ENCODE measurements at places on chromosomes 3 and 15. TPM values are rescaled to one million over a fixed set of nuclear protein-coding genes. Genes with fewer than 3 reads are reported as not detected.

DNA sequence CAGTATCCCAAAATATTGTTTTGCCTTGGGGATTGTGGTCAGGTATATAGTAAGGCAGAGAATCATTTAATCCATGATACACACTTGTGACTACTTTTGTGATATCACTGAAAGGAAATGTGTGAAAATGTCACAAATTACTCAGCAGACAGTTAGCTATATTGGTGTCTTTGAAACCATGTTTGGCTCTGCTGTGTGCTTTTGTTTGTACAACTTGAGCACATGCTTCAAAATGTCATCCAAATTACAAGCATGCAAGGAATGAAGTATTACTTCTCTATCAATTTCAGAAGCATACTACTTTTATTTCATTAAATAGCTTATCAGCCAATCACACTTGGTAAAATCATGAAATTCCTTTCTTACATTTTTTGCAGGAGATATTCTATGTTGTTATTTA, 619.0 kb upstream of the AGTR1 start:
- no peak for DNase-seq

DNA sequence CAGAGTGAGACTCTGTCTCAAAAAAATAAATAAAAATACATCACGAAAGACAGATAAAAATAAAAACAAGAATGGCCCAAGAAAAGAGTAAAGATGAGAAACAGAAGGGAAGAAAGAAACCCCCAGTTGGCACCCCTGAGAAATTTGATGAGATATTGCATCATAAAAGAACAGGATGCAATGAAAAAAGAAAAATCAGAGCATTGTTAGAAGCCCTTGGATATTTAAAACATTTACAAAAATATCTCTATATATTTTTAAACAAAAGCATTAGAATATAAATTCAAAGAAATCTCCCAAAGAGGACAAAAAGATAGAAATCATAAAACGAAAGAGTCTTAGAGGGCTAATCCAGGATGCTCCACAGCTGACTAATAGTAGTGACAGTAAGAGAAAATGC, 18.6 kb upstream of the ZBTB38 start:
- DNase-seq, result no peak

Gene MYL3
- 12.1 TPM for total RNA-seq

GRCh38 chr3:197545571-197545970, 10.2 kb downstream of the BDH1 start:
- DNase-seq, result no peak

Gene HYAL1
- total RNA-seq, result 46.8 TPM

Gene PLIN1
- total RNA-seq, result 0.88 TPM

Gene ADIPOQ
- total RNA-seq, result not detected

DNA sequence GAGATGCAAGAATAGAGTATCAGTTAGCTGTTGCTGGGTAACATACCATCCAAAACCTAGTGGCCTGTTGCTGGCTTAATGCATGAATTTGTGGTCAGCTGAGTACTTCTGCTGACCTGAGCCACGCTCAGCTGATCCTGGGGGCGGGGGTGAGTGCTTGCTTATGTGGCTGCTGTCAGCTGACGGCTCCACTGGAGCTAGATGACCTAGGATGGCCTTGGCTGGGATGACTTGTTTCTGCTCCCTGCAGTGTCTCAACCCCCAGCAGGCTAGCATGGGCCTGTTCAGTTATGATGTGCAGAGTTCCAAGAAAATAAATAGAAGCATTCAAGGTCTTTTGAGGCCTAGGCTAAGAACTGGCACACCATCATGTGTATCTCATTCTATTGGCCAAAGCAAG, 63.9 kb downstream of the FBLN2 start:
- DNase-seq, result peak; percentile 39

Gene BMF
- total RNA-seq, result 44.5 TPM

DNA sequence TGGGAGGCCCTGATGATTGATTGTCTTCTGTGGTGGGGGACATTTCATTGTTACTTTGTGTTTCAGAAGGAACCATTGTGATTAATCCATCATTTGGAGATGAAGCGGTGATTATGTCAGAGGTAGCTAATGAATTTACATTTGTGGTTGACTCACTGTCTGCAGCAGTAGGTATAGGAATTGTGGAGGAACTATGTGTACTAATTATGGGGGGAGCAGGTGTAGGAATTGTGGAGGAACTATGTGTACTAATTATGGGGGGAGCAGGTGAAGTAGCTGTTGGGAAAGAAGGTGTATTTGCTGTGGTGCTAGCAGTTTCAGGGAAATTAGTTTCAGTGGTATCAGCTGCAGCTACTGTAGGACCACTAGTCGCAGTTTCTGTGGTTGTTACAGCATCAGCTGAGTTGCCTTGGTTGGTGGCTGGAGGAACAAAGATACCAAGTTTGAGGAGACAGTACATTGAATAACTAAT, 6.9 kb downstream of the MUC13 start:
- DNase-seq, result no peak

DNA sequence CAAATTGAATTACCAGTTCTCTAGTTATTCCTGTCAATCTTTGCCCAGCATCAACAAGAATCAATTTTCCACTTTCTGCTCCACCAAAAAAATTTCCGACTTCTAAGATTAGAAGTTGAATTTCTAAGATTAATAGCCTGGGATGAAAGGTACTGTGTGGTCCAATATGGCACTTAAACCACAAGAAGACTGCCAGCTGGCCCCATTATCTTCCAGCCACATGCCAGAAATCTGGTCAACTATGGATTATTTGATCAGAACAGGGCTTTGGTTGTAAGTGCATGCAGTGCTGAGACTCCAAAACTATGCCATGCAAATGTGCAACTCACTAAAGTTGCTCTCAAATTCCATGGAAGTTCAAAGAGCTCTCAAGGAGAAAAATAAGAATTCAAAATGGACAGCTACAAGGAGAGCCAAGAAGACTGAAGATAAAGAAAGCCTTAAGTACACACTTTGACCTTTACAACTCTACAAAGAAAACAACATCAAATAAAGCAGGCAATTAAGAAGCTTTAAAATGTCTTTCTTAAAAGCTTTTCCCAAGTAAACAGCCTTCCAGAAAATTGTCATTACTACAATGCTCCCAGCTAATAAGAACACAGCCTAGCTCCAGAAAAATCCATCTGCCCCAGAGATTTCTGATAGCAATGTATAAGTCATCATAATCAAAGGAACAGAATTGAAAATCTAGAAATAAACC, 64.2 kb downstream of the ST3GAL6 start:
- DNase-seq, result no peak

Gene LRRIQ4
- total RNA-seq, result not detected

Gene WDR49
- 2.1 TPM for total RNA-seq

Gene QARS1
- 174 TPM for total RNA-seq

- no peak for DNase-seq
These were observed 19.1 kb downstream of the FGD5 start for GRCh38 chr3:14837878-14838258.

DNA sequence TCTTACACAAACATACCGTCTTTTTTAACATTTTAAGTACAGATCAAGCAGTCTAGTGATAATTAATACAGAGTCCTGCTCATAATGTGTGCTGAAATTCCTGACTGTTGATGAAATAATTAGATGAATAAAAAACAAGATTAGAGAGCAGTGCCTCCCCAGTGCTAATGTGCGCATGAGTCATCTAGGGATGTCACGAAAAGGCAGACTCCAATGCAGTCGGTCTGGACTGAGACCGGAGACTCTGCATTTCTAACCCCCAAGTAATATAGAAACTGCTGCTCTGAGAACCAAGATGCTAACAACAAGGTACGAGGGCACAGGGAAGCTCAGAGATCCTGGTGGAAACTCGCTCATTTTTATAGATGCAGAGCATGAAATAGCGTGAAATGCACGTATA, 61.4 kb downstream of the COL8A1 start:
- DNase-seq, result no peak
